ENCODE measurements at places on chromosomes 3 and 15. TPM values are rescaled to one million over a fixed set of nuclear protein-coding genes. Genes with fewer than 3 reads are reported as not detected.

The CYP8B1 gene
- total RNA-seq, result not detected

DNA sequence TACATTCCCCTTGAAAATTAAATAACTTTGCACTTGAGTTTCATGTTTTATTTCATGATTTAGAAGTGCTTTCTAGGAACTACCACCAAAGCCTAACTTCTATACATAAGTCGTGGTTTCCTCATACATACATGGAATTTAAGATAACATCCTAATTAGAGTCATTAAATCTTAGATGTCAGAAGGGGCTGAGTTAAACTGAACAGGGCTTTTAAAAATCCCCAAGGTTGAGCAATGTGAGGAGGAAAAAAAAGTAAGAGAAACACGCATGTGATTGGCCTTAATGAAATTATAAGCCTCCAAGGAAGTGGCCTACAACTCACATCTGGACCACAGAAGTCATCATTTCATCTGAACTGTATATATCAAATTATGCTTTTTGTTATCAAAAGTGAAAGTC is 303.1 kb upstream of the SEMA6D start:
- DNase-seq, result no peak

The CFAP91 gene
- total RNA-seq, result 13.3 TPM

DNA sequence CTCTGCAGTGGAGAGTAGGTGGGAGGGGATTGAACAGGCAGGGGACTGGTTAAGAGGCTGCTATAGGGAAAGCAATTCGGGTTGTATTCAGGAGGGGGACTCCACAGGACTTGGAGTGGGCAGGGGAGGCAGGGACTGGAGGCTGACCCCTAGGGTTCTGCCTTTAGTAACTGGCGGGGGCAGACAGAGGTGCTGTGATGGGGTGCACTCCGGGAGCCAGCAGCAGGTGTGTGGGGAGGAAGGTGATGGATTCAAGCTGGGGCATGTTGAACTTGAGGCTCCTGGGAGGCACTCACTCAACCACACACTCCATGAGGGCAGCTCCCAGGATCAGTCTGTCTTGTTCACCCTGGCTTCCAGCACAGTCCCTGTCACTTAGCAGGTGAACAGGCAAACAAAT is 12.5 kb downstream of the CAND2 start:
- DNase-seq, result no peak

The CCDC39 gene
- total RNA-seq, result 0.54 TPM

DNA sequence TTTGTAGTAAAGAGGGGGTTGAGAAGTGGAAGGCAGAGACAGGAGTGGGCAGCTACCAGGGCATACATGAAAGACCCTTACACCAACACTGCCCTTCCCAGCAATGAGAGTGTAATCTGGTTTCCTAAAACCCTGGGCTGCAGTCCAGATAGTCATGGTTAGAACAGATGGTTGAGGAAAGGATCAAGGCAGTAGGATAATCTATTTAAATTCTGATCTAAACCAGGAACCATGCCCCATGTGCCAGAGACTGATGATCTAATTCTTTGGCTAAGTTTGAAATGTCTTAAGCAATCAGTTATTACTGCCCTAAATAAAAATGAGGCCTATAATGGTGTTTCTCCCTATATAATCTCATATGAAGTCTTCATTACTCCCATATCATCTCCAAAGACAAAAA is 59.6 kb downstream of the PRTG start:
- DNase-seq, result peak; percentile 65

GRCh38 chr3:54557538-54558428 is 370.1 kb downstream of the LRTM1 start:
- no peak for DNase-seq

DNA sequence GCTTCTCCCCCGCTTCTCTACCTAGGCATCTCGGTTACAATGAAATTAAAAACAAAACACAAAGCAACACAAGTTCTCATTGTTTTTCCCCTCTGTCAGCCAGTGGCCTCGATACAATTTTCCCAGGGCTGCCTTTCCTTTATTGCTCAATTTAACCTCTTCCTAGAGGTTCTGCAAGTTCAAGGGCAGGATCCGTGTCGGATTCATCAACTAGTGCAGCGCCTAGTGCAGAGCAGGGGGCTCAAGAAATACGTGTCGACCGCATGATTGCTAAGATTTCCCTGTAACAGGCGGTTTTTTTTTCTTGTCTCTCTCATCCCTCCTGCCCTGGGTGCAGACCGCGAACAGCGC is 1.4 kb upstream of the BHLHE40 start:
- no peak for DNase-seq

DNA sequence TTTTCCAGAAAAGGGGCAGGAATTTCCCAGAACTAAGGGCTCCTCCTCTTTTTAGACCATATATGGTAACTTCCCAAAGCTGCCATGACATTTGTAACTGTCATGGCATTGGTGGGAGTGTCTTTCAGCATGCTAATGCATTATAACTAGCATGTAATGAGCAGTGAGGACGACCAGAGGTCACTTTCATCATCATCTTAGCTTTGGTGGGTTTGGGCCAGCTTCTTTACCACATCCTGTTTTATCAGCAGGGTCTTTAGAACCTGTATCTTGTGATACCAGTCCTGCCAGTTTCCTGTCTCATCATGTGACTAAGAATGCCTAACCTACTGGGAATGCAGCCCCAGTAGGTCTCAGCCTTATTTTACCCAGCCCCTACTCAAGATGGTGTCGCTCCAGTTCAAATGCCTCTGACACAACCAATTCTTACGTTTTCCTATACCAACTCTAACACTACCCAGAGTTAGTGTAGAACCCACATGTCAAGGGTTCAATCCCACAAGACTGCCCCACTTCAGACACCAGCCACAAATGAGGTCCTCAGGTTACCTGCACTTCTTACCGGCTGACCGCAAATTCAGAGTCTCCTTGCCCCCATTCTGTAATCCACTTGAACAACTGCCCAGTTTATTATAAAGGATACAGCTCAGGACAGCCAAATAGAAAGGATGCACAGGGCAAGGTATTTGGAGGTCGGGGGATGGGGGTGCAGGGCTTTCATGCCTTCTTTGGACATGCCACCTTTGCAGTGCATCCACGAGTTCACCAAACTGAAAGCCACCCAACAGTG is 17.7 kb downstream of the FOXB1 start:
- no peak for DNase-seq

- no peak for DNase-seq
Measured at GRCh38 chr3:117622171-117622841, 912.7 kb downstream of the TUSC7 start.

GRCh38 chr3:46213201-46213600 is 5.1 kb upstream of the CCR1 start:
- no peak for DNase-seq

- no peak for DNase-seq
Measured at GRCh38 chr15:90062023-90062442, 40.2 kb downstream of the IDH2 start.

The EHD4 gene
- total RNA-seq, result 5.5 TPM

- DNase-seq, result no peak
Measured at GRCh38 chr3:180085122-180085710, 48.5 kb upstream of the PEX5L start.

The SNX22 gene
- total RNA-seq, result 8.3 TPM

DNA sequence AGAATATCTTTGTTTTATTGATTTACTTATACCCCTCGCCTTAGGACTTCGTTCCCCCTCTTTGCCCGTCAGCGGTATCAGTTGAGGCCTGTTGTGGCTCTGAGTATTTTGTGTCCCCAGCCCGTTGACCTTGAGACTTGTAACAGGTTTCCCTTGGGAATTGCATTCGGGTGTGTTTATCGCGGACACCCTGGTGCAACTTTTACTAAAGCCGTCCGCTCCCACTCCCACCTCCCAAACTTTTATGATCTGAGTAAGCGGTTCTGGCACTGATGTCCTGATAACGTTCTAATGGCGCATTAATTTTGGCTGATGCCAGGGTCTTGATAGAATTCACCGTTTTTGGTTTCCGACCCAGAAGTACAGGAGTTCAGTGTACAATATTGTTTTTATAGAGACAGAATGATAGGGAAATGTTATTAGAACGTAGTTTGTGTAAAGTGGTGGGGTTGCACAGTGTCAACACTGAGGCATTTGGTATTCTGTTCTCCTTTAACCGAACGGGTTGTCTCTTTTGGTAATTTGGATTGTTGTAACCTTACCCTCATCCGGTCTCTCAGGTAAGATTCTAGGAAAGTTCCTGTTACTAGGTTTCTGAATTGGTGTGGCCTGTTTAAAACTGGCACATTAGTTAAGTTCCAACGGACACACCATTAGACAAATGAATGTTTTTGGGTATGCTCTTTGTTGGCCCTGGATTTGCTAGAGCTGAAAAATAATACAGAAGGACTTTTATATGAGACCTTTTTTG is 47.8 kb downstream of the OIP5 start:
- peak; percentile 21 for DNase-seq

The GOLGA8J gene
- total RNA-seq, result 0.36 TPM

DNA sequence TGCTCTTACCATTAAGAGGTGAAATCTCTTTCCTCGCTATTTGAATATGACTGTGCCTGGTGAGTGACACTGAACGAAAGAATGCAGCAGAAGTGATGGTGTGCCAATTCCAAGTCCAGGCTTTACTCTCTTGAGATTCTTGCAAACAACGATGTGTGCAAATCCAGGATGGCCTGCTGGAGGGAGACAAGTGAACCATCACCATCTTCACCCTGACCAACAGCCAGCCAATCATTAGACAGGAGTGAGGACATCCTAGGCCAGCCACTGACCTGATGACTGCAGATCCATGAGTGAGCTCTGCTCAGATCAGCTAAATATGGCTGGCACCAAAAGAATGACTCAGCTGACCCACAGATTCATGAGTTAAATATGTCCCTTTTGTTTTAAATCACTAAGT is 878.0 kb downstream of the PDCD6IP start:
- no peak for DNase-seq

- DNase-seq, result no peak
Measured at GRCh38 chr15:67550522-67550921, 8.0 kb downstream of the MAP2K5 start.

GRCh38 chr3:140363801-140364200 is 314.1 kb upstream of the TRIM42 start:
- DNase-seq, result no peak

DNA sequence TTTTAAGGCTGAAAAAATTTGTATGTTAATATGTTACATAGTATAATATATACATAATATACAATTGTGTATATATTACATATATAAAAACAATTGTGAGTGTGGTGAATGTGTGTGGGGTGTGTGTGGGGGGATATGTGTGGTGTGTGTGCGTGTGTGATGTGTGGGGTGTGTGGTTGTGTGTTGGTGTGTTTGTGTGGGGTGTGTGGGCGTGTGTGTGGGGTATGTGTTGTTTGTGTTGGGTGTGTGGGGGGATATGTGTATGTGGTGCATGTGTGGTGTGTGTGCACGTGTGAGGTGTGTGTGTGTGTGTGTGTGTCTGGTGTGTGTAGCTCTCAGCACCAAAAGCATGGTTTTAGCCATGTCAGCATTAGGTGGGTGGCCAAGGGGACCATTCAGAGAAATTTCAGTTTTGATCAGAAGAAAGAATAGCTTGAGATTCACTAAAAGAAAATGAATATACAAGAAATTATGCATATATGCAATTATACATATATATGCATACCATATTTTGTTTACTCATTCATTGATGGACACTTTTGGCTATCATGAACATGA is 118.9 kb downstream of the ALDH1A2 start:
- no peak for DNase-seq

The PYDC2 gene
- total RNA-seq, result not detected

- DNase-seq, result no peak
Measured at GRCh38 chr3:133854264-133855001, 41.2 kb downstream of the RAB6B start.

The FETUB gene
- not detected for total RNA-seq

DNA sequence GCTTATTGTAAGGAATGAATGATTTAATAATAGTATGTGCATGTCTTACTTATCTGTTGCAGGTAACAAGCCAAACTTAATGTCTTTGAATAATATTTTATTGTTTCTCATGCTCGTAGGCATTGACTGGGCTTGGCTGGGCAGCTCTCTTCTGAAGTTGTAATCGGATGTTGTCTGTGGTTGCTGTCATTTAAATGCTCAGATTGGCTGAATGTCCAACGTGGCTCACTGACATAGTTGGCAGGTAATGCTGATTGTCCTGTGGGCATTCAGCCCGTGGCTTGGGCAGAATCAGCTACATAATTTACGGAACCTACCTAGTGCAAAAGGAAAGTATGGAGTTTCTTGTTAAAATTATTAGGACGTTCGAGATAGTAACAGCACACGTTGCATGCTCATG is 297.4 kb upstream of the GBE1 start:
- peak; percentile 13 for DNase-seq

- no peak for DNase-seq
Measured at GRCh38 chr3:132382267-132382666, 35.0 kb upstream of the DNAJC13 start.

- no peak for DNase-seq
Measured at GRCh38 chr15:47959617-47960413, 161.0 kb upstream of the SLC24A5 start.

- DNase-seq, result no peak
Measured at GRCh38 chr3:66393333-66394005, 107.4 kb downstream of the LRIG1 start.

- DNase-seq, result no peak
Measured at GRCh38 chr3:36756269-36756668, 8.1 kb downstream of the DCLK3 start.

DNA sequence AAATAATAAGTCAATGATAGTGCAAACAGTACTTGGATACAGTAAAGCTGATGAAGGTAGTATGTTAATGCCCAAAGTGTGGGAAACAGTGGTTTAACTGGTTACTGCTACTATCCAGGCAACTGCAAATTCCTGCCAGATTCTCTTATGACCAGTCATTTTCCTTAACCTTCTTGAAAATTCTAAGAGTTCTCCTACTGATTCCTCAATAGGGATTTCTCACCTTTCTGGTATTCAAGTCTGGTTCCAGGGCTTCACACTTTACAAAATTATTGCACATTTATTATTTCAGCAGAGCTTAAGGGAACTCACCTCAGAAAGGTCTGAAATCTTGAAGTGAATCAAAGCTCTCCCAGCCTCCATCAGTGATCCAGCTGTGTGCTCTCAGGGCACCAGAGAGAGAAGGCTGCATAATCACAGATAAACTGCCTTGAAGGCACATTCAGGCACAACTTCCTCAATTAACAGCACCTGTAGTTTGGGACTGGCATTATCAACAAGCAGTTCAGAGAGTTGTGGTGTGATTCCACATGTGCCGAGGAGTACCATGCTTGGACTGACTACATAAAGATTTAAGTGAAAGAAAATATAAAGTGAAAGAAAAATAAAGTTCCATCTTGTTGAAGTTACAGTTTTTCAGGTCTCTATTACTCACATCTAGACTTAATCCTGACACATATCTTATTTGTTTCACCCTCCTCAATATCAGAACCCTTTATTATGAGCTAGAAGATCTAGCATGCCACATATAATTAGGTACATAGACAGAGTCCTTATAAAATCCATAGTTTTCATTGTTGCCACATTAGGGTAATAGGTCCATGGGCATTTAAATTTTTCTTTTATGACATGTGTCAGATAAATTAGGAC is 59.5 kb upstream of the TIPARP start:
- DNase-seq, result no peak

DNA sequence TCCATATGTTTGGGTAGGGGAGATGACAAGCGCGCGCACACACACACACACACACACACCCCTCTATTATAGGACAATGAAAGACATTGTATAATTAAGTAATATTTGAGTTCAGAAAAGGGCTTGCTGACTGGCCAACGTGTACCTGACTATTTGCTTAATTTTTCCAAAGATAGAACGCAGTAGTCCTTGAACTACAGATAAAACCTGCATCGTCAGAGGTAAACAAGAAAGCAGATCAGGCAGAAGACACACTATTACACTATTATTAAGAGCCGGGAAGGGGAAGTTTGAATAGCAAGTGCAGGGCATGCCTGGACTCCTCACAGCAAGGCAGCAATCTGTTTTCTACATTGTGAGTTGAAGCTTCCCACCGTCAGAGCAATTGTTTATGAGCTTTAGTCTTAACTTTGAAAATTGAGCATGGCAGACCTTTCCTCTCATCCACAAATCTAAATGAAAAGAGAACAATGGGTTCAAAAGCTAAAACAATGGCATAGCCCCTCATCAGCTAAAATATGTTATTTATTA is 427.7 kb downstream of the GABRG3 start:
- DNase-seq, result no peak

Measured in cerebellum (tissue), 4 donors.